ENCODE measurements at places on chromosomes 16 and 17. TPM values are rescaled to one million over a fixed set of nuclear protein-coding genes. Genes with fewer than 3 reads are reported as not detected.

Gene LPO
- total RNA-seq = not detected

Gene SLC35G3
- total RNA-seq = not detected

Gene ABCA10
- 0.07 TPM for total RNA-seq

Gene HEATR9
- total RNA-seq = 0.16 TPM

Gene GTF3C1
- 62.2 TPM for total RNA-seq

Gene CHST6
- not detected for total RNA-seq

Gene ABCA6
- not detected for total RNA-seq

Gene SLC13A5
- total RNA-seq = not detected

Gene BHLHA9
- total RNA-seq = not detected

Gene PRCD
- not detected for total RNA-seq

Gene OGFOD3
- total RNA-seq = 29.1 TPM

Gene CIBAR2
- total RNA-seq = not detected

Gene DYNLRB2
- total RNA-seq = not detected

Gene CCT6B
- total RNA-seq = 1.5 TPM

Gene GSDMA
- total RNA-seq = 0.53 TPM

Gene CD300LG
- total RNA-seq = not detected

Gene ICAM2
- 85.6 TPM for total RNA-seq

Gene GAA
- 23.6 TPM for total RNA-seq

Gene ITGAL
- total RNA-seq = 292 TPM

Gene ANKFN1
- total RNA-seq = not detected

Gene CHTF18
- total RNA-seq = 119 TPM

Gene SLC22A31
- 0.71 TPM for total RNA-seq

Gene ZNF469
- total RNA-seq = 0.67 TPM

Gene STARD3
- 54.4 TPM for total RNA-seq

Gene CACNB1
- total RNA-seq = 24.1 TPM

Gene C16orf89
- not detected for total RNA-seq

Gene TNP2
- total RNA-seq = not detected

Gene SLC16A11
- total RNA-seq = 0.37 TPM

Gene ATP2C2
- total RNA-seq = not detected

Gene ITGB3
- not detected for total RNA-seq

Gene KRT33A
- not detected for total RNA-seq

Gene WDR59
- total RNA-seq = 83.9 TPM

Gene ITPRIPL2
- total RNA-seq = 44.4 TPM

Gene CES5A
- not detected for total RNA-seq

Measured in activated T-helper 2 cell treated with anti-CD3 and anti-CD28 coated beads, Interferon-gamma antibody, Interleukin-2, Interleukin-4, amounts not matched to agents 10 μg/mL and 5 μg/mL and 100 μg/mL, durations not matched to agents 14 hours and 24 hours and 36 hours (primary cell).